ENCODE measurements at places on chromosomes 3 and 15.

DNA sequence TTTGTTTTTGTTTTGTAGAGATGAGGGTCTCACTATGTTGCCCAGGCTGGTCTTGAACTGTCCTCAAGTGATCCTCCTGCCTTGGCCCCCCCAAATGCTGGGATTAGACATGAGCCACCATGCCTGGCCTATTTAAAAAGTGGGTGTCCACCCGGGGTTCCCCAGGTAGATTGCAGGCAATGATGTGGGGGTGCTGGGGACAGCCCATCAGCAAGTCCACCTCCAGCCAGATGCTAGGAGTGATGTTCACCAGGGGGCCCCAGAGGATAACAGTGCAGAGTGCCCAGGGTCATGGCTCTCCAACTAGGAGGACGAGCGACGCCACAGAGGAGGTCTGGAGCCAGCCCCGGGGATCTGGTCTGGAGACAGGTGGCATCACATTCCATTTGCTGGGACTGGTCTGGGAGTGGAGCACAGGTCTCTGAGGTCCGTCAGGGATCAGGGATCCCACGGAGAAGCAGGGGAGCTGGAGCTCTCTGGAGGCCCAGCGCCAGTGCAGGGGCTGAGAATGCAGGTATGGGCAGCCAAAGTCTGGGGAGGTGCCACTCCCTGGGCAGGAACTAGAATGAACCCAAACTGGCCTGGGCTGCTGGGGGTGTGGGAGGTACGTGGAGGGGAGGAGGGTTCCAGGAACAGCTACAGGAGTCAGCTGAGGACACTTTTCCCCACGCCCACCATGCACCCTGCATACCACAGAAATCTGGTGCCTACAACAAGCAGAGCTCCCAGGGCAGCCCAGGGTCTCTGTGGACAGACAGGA is 51.2 kb upstream of the PCSK6 start:
- no peak for DNase-seq

DNA sequence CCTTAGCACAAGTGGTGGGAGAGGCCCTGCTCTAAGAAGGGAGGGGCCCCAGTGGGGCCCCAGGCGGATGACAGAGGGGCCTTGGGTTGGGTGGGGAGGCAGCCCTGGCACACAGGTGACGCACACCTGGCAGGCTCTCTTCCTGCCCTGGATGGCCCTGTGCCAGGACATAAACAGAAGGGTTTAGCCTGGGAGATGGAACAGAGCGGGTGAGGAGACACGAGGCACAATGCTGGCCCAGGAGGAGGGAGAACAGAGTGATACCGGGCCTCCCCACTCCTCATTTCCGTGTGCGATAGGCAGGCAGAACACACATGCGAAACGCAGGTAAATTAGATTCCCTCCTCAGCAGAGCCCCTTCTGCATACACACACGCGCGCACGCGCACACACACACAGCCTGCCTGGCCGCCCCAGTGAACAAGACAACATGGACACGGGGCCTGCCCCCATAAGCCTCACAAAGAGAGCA is 39.8 kb downstream of the IDH2 start:
- DNase-seq = no peak

DNA sequence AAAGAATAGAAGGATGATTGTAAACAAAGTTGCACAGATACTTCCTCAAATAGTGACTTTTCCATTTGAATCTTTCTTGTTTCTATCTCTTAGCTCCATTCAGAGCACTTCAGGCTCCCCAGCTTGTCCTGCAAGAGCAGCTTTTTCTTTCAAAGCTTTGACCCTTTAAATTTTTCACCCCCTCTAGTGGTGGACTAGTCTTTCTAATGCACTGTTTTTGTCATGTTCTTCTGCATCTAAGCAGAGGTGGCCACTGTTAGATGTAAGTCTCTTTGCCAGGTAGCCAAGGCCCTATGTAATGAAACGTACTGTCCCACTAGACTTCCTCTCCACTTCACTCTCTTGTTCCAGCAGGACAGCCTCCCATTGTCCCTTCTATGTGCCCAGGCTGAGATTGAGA is 74.0 kb upstream of the MANF start:
- no peak for DNase-seq

DNA sequence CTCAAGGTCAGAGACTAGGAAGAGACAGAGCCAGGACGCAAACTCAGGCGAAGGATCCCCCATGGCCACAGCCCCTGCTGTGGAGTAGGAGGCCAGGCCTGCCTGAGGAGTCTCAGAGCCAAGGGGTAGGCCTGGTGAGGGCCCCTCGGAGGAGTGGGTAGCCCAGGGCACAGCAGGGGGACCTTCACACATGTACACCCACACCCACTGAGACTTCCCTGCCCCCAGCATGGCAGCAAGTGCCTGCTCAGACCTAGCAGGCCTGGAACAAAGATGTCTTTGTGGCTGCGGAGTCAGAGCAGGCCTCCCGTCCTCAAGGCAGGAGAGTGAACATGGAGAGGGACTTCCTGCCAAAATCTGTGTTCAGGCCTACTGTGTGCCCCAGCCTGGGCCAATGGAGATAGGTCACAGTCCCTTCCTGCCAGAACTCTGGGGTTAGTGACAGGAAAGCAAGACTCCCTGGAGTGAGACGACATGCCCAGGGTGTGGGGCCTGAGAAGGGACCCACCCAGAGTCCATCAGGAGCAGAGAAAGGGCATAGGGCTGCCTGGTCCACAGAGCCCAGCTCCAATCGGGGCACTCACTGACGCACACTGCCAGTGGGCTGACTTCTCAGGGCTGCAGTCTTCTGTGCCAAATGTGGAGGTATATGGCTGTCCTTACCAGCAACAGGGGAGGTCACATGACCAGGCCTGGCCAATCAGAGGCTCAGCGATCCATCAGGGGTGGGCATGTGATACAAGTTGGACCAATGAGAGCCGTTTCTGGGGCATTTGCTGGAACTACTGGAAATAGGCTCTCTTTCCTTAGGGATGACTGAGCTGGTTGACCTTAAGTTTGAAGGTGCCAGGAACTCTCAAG is 2.3 kb downstream of the GRIP2 start:
- no peak for DNase-seq

- DNase-seq = no peak
Observed at GRCh38 chr15:74426404-74427281, 7.1 kb downstream of the SEMA7A start.

DNA sequence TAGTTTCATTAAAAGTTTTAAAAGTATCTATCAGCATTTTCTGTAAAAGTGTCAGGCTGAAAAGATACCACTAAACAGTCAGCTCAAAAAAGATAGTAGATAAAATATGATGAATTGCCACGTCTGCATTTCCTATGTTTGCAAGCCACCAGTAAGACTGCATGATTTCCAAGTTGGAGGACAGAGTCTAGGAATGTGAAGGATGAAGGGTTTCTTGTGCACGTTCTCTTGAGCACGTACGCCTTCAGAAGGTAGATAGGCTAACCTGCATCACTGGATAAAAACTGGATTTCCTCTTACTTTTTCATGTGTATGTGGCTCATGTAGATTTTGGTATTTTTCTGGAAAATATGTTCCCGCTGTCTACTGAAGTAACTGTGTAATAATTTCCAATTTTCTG is 9.9 kb upstream of the SEMA6D start:
- DNase-seq = no peak

DNA sequence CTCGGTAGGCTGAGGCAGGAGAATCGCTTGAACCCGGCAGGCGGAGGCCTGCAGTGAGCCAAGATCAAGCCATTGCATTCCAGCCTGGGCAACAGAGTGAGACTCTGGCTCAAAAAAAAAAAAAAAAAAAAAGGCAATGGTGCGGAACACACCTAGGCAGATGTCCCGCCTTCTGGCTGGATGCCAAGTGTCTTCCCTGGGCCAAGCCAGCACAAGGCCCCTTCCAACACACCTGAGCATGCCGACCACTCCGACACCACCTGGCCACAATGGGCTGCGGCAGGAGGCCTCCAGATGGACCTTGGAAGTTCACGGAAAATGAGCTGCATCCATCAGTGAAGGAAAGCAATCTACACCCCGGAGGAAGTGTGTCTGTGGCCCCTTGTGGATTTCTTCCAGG is 19.0 kb downstream of the NUP210 start:
- no peak for DNase-seq

GRCh38 chr3:39398700-39399099 is 7.8 kb upstream of the RPSA start:
- DNase-seq = no peak

GRCh38 chr15:69325456-69325971 is 26.8 kb downstream of the PAQR5 start:
- DNase-seq = no peak

Measured in liver (tissue), 10 donors.